ENCODE measurements at places on chromosomes 7 and 10. TPM values are rescaled to one million over a fixed set of nuclear protein-coding genes. Genes with fewer than 3 reads are reported as not detected.

- no peak for DNase-seq
Measured at GRCh38 chr10:69902835-69903535, 101.3 kb downstream of the COL13A1 start.

CRTAC1 gene
- polyA plus RNA-seq: 18.8 TPM

GRCh38 chr7:16813232-16813616, 8.4 kb upstream of the AGR2 start:
- no peak for DNase-seq

TRIM50 gene
- 0.34 TPM for polyA plus RNA-seq

GRCh38 chr10:70355051-70356021, 27.1 kb downstream of the LRRC20 start:
- peak; percentile 24 for DNase-seq

BPGM gene
- polyA plus RNA-seq: 20.9 TPM

CHST15 gene
- 6.0 TPM for polyA plus RNA-seq

DNA sequence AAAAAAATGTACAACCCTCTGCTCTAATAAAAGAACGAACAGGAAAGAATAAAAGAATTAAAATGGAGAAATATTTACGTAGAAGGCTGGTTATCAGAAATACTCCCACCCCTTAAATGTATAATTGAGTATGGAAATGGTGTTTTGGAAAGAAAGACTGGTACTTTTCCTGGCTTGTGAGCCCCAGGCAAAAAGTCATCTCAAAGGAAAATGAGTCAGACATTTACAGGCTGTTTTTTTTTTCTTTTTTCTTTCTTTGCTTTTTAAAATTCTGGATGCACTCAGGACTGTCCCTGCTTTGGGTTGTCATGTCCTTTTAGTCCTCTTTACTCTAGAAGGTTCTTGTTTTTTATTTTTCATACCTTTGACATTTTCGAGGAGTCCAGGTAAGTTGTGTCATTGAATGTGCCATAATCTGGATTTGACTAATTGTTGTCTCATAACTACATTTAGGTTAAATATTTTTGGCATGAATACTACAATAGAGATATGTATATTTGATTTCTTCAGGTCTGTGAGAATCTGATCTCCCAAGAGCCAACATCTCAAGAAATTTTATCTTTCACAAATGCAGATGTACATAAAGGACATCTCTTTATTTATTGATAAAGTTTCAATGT, 313.0 kb upstream of the GLI3 start:
- no peak for DNase-seq

DNA sequence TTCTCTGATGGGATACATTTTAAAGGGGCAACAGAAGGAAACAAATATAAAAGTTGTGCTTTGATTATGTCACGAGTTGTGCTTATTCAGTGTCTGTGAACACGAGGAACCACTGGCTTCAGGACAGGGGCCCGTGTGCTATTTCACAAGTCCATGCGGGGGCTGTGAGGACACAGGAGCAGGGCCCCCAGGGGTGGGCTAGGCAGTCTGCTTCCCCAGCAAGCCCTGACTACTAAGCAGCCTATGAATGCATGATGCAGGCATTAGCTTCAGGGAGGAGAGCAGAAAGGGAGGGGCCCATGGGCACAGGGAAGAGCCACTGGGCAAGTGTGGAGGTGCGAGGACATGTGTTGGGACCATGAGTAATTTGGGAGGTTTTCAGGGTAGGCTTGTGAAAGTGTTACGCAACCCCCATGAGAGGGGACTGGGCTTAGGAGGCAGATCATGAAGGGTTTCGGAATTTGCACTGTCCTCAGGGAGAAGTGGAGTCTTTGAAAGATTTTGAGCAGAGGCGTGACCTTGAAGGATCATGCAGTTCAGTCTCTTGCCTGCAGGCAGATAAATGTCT, 424.9 kb downstream of the CALN1 start:
- DNase-seq: no peak

H2BK1 gene
- not detected for polyA plus RNA-seq

GRCh38 chr10:129628823-129629222, 161.8 kb downstream of the MGMT start:
- DNase-seq: no peak

DNA sequence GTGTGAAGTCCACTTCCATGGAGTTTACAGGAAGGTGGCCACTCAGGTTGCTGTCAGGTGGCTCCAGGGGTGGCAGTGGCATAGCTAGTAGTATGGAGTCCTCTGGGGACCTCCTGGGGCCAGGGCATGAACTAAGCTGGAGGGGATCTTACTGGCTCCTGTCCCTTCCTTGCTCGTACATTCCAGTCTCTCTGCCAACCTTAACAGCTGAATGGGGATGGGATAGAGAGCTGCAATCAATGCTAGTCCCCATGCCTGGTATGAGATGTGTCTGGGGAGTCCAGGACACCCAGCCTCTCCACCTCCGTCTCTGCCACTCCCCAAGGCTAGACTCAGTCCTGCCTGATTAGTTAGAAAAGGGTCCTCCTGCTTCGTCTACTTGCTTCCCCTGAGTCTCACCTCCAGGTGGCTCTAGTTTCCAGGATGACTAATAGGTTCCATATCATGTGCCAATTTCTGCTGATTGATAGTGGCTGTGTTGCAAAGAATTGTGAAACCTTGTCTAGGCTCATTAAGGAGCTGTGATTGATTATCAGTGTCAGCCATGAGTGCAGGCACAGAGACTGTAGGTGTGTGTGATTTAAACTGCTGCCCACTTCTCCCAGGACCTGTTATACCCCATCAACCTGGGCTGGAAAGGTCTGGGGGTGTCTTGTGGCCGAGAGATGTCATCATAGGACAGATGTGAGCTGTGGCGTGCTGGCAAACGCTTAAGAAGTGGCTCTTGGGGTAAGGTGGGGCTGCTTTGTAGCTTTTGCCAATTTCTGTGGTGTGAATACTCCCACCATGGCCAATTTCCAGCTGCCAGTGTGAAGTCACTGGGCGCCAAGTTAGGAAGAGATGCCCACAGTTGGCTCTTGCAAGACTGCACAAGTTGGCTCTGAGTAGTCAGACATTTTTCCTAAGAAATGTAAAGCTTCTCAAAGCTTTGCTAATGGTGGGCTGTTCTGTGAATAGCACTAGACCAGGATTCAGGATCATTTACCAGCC, 59.8 kb downstream of the COL13A1 start:
- peak; percentile 60 for DNase-seq

All from brain (organoid and tissue), 16 donors.